IMR-90 (cell line): ENCODE measurements at places on chromosomes 3 and 15. TPM values are rescaled to one million over a fixed set of nuclear protein-coding genes. Genes with fewer than 3 reads are reported as not detected.

The CCDC13 gene
- 0.18 and 0.28 TPM in 2 replicates for total RNA-seq

The FOXB1 gene
- not detected in 2 replicates for total RNA-seq

The CCNDBP1 gene
- total RNA-seq: 33.9 and 40.3 TPM in 2 replicates

The SRGAP3 gene
- total RNA-seq: 1.1 and 1.4 TPM in 2 replicates

The UROC1 gene
- total RNA-seq: not detected in 2 replicates

The ZNF860 gene
- total RNA-seq: 0.18 and 0.56 TPM in 2 replicates

The GOLGA6C gene
- total RNA-seq: not detected in 2 replicates

The FAM43A gene
- total RNA-seq: 3.0 and 3.1 TPM in 2 replicates

The CXCR6 gene
- total RNA-seq: under 0.01 TPM in 1 of 2 replicates, not detected in the other

The P2RY14 gene
- total RNA-seq: not detected in 2 replicates

The FANCD2OS gene
- total RNA-seq: not detected in 2 replicates

The IQCF5 gene
- not detected in 2 replicates for total RNA-seq

The CELSR3 gene
- total RNA-seq: 0.18 and 0.28 TPM in 2 replicates

The SERPINI2 gene
- not detected in 2 replicates for total RNA-seq

The ZDHHC3 gene
- 57.2 and 57.7 TPM in 2 replicates for total RNA-seq

The SLC7A14 gene
- total RNA-seq: 6.7 and 6.8 TPM in 2 replicates

The CCR3 gene
- not detected in 2 replicates for total RNA-seq

The ZNF662 gene
- total RNA-seq: 0.28 and 0.54 TPM in 2 replicates
